Stimulated activated CD8-positive, alpha-beta memory T cell treated with anti-CD3 and anti-CD28 coated beads, Interleukin-7, amount 100 ng/mL, for 1 hour (primary cell): ENCODE measurements at places on chromosomes 3 and 15.
A peak's percentile ranks its signal among the peaks of the same experiment; 100 is the strongest.

DNA sequence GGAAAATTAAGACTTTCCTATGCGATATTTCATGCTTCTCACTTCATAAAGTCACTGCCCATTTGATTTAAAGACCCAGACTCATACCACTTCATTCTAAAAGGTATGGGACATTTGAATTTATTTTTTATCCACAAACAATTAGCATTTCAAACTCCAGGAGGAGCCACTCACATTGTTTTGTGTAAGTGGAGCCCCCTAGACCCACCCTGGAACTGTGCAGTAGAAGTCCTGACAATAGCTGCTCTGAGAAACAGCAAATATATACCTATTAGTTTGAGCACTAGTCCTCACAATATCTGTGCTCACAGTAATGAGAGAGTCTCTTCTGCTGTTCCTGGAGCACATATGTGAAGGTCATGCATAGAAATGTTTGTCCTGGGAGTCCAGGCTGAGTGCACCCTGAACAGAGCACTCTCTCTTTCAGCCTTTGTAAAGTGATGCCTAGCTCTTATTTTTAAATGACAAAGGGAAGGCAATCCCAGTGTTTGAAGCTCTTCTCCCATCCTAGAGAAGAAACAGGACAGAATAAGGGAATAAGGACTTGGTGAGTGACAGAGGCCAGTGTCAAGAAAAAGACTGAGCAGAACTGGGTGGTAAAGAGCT lies 127.5 kb upstream of the STRIT1 start:
- DNase-seq = no peak

GRCh38 chr3:99716463-99716995 lies 78.1 kb downstream of the COL8A1 start:
- DNase-seq = no peak

GRCh38 chr15:75738647-75739325 lies 26.1 kb upstream of the CSPG4 start:
- peak; percentile 84 for DNase-seq

GRCh38 chr3:73600293-73600938 lies 24.3 kb downstream of the PDZRN3 start:
- no peak for DNase-seq

GRCh38 chr3:48634661-48635221 lies 520 bp downstream of the SLC26A6 start:
- DNase-seq = peak; percentile 35

DNA sequence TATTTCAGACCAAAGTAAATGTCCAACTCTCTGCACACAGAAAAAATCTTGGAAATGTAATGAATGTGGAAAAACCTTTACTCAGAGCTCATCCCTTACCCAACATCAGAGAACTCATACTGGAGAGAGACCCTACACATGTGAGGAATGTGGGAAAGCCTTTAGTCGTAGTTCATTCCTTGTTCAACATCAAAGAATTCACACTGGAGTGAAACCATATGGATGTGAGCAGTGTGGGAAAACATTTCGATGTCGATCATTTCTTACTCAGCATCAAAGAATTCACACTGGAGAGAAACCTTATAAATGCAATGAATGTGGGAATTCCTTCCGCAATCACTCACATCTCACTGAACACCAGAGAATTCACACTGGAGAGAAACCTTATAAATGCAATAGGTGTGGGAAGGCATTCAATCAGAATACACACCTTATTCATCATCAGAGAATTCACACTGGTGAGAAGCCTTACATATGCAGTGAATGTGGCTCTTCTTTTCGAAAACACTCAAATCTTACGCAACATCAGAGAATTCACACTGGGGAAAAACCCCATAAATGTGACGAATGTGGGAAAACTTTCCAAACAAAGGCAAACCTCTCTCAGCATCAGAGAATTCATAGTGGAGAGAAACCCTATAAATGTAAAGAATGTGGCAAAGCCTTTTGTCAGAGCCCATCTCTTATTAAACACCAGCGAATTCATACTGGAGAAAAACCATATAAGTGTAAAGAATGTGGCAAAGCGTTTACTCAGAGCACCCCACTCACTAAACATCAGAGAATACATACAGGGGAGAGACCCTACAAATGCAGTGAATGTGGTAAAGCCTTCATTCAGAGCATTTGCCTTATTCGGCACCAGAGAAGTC lies 8.0 kb upstream of the ZNF501 start:
- DNase-seq = no peak

- no peak for DNase-seq
Observed at GRCh38 chr15:99123713-99124451, 19.0 kb downstream of the SYNM start.

GRCh38 chr3:37386627-37387230 lies 212.3 kb upstream of the LRRFIP2 start:
- no peak for DNase-seq

GRCh38 chr3:48565591-48566400 lies 2.2 kb upstream of the UCN2 start:
- no peak for DNase-seq

GRCh38 chr15:81643771-81644170 lies 269.8 kb upstream of the TMC3 start:
- no peak for DNase-seq

DNA sequence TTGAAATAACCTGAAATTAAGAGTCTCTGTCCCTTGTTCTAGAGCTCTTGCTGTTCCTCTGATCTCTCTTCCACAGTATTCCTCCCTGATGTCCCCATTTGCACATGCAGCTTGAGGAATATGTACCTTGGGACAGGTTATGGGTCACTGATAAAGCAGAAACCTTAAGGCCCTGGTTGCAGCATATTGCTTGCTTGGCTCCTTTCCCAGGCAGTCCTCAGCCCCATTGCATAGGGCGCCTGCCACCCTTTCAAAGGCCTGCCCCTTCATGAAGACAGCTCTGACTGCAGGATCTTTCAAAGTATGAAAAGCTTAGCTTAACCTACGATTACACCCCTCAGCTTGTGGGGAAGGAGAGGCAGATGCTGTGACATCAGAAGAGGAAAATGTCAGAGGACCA lies 51.6 kb downstream of the WDR76 start:
- DNase-seq = no peak

- no peak for DNase-seq
Observed at GRCh38 chr15:95739131-95739530, 591.4 kb upstream of the NR2F2 start.

DNA sequence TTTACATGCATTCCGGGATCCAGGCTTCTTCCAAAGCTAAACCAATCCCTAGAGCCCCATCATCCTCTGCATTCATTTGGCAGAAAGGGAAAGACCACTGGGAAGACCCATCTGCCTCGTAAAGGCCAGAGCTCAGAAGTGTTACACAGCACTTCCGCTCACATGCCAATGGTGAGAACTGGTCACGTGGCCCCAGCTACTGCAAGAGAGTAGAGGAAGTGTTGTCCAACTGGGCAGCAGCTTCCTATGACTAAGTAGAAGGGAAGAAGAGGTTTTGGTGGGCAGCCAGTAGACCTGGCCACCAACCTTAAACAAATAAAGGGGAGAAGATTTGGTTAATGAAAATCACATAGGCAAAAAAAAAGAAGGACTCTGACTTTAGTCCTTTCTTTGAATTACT lies 74.4 kb upstream of the PPP2R3A start:
- DNase-seq = no peak

- DNase-seq = no peak
Observed at GRCh38 chr3:189839576-189839975, 208.4 kb downstream of the TP63 start.

- DNase-seq = no peak
Observed at GRCh38 chr3:189269365-189269764, 97.6 kb downstream of the TPRG1 start.

- DNase-seq = no peak
Observed at GRCh38 chr15:63037976-63038720, 4.4 kb upstream of the TPM1 start.

DNA sequence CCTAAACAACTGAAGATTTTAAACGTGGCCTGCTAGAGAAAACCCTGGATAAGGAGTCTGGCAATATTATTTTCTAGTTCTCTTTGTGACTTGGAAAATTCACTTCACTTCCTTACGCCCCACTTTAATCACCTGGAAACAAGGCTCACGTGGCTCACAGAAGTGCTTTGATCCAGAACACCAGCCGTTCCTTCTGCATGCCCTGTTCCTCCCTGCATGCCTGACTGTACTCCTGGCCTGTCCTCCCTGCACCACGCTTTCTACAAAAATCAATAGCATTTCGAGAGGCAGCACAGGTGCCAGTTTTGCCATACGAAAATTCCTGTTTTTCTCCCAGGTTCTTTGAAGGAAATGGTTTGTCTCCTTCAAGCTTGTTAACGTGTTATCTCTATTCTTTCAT lies 474.2 kb upstream of the RGMA start:
- no peak for DNase-seq

DNA sequence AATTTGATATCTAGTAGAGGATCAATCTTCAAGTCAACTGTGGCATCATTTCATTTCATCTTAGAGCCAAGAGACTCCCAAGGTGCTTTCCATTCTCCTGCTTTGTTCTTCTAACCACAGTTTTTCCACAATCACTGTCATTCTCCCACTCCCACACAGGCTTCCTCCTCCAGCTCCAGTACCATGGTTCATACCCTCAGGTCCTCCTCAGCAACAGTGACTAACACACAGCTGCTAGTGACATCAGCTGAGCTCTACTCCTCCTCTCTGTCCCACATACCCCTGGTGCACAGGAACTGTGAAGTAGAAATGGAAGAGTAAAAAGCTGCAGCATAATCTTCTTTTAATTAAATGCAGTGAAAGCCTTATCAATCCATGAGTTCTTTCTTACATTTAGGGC lies 200.2 kb upstream of the DPH6 start:
- no peak for DNase-seq

DNA sequence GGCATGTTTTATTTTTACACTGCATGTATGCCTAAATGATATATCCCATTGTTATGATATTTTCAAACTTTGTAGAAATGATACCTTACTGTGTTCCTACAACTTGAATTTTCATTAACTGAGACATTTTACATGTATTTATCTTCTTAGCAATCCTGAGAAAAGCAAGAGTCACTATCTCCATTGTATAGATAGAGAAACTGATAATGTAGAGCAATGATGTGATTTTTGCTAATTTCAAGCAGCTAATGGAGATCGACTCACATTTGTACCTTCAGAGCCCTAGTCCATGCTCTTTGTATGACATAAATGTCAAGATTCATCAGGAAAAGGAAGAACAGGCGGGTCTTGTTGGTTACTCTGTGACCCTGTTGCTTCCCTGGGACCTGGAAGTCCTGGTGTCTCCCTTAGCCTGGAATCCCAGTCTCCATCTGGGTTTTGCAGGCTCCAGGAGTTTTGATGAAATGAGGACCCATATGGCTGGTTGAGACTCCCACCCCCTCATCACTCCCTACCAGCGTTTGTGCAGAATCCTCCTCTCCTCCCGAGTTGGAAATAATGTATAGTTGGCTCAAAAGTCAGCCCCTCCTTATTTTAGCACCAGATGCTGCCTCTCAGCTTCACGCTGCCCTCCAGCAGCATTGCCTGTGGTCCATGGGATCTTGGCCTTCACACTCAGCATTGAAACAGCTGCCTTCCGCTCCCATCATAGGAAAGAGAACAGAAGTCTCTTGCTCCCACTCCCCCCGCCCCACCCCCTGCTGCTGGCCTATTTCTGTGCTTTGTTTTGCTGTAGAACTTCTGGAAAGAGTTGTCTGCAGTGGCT lies 67.1 kb downstream of the APBA2 start:
- DNase-seq = no peak

DNA sequence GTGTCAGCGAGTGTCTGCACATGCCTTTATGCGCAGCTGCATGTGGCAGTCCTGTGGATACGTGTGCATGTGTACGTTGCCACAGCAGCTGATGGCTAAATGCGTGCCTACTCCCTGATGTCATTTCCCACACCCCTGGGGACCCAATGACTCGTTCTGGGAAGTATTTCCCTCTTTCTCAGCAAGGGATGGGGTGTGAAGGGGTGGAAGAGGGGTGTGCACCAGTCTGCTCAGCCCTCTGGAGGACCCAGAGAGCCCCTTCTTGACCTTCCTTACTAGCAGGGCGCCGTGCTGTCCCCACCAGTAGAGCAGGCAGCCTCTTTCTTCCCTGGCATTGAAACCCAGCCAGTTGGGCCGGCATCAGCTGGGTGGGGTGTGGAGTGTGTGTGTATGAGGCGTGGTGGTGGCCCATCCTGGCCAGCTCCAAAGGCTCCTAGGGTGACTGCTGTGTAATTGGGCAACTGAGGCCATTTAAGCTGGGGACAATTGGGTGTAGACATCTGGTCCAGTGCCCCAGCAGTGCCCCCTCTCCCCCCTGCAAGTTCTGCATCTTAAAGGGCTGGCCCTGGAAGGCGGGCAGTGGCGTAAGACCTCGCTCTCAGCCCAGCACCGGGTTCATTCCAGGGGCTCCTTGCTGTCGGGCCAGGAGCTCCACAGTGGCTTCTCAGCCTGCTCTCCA lies 19.2 kb downstream of the SNX33 start:
- no peak for DNase-seq

- no peak for DNase-seq
Observed at GRCh38 chr3:55802816-55803215, 315.7 kb upstream of the WNT5A start.

DNA sequence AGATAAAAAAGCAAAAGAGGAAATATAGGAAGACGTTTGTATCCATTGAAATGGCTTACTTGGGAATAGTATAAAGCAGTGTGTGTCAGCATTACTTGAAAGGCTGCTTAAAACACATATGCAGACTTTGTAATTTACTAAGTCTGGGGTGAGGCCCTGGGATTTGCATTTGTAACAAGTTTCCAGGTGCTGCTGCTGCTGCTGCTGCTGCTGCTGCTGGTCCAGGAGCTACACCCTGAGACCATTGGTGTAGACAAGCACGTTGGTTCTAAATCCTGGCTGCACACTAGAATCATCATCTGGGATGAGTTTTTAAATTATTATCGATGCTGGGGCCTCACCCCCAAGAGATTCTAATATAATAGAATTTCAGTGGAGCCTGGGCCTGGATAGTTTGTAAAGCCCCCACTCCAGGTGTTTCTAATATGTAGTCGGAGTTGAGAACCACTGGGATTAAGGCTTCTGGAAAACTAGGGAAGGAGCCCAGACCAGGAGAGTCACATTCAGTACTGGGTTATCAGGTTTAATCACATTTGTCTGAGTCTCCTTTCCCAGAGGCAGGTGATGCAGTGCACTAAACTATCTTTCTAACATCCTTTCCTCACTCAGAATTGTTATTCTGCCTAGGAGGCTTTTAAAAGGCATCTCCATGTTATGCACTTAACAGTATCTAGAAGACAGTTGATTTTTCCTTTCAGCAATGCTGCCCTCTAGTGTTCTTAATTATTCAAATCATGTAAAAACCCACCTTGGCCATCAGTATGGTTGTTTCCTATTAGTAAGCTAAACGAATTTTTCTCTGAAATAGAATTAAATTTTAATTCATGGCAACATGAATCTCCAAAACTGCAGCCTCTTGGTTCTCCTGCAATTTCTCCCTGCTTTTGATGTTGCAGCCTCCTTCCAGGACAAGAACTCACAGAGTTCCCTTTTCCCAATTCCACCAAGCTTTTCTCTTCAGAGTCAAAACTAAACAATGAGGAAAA lies 45.4 kb downstream of the SSR3 start:
- no peak for DNase-seq

GRCh38 chr15:39907216-39907615 lies 12.8 kb downstream of the GPR176 start:
- DNase-seq = no peak
